A549 treated with AZD2906 at 1 μM for 4 hours (cell line): ENCODE measurements at places on chromosomes 7 and 10. TPM values are rescaled to one million over a fixed set of nuclear protein-coding genes. Genes with fewer than 3 reads are reported as not detected.

The OPN4 gene
- total RNA-seq = not detected in 5 replicates

The INHBA gene
- total RNA-seq = 0.23 to 0.66 TPM (median 0.41 TPM) in 5 replicates

The TAS2R41 gene
- not detected in 5 replicates for total RNA-seq

The CYP2C9 gene
- 0.09 TPM in 1 of 5 replicates, not detected in the others for total RNA-seq

The TMEM213 gene
- not detected in 5 replicates for total RNA-seq

The CHST15 gene
- total RNA-seq = 6.6 to 7.8 TPM (median 7.1 TPM) in 5 replicates

The LRGUK gene
- total RNA-seq = 0.20 to 0.37 TPM (median 0.31 TPM) in 5 replicates

The GLI3 gene
- 0.08 to 0.30 TPM (median 0.23 TPM) in 5 replicates for total RNA-seq
